ENCODE measurements at places on chromosomes 1 and 21.

- DNase-seq, result no peak
These were observed 37.1 kb upstream of the NBL1 start for GRCh38 chr1:19606817-19607642.

DNA sequence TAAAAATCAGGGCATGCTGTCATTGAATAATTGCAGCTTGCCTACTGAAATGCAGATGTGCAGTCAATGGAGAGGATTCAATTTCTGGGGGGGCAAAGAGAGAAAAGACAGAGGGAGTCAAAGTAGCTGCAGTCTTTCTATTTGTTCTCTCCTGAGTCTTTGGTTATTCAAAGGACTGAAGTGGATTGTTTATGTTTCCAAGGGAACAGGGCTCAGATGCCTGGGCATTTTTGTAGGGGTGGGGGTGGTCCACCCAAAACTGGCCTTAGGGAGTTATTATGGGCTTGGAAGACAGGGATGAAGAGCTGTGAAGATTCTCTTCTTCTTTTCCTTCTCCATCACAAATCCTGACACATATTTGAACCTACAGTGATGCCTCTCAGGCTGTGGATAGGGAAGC lies 408.8 kb upstream of the DAB1 start:
- no peak for DNase-seq

DNA sequence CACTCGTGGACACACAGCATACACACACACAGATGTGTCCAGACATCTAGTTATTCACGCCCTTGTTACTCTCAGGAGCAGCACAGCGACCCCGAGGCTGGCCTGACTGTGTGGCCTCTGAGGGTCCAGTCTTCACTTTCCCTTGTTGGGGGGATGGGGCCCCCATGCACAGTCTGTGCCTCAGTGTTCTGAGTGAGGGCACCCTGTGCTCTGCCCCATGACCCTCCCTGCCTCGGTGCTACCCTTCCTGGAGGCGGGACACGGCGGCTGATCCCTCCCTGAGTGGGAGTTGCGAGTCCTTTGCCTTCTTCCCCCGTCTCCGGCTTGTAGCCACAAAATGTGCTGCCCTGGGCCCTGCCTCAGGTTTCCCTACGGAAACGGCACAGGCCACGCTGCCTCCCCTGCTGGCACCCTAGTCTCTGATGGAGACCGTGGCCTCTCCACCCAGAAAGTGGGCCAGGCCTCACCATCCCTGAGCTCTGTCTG lies 8.6 kb downstream of the CSTB start:
- DNase-seq, result no peak

- no peak for DNase-seq
These were observed 77.0 kb upstream of the IFNAR2 start for GRCh38 chr21:33152732-33153130.

- DNase-seq, result no peak
These were observed 33.8 kb downstream of the GDAP2 start for GRCh38 chr1:117895482-117896114.

Measured in cortex of kidney (tissue), 1 donor.